Lung (tissue), 17 donors: ENCODE measurements at places on chromosomes 7 and 10. TPM values are rescaled to one million over a fixed set of nuclear protein-coding genes. Genes with fewer than 3 reads are reported as not detected.

- no peak for DNase-seq
Measured at GRCh38 chr10:108562105-108562504, 1361.2 kb downstream of the XPNPEP1 start.

- no peak for DNase-seq
Measured at GRCh38 chr10:127892743-127893142, at the start of gene CLRN3. CLRN3 (minus strand) TSS chr10:127892941; CDS start chr10:127892784, 157 bp downstream.

VAX1 gene
- not detected for total RNA-seq

OPN4 gene
- total RNA-seq: not detected

H2BK1 gene
- 0.52 TPM for total RNA-seq

VSTM4 gene
- total RNA-seq: 49.4 TPM

PTER gene
- total RNA-seq: 12.1 TPM

- no peak for DNase-seq
Measured at GRCh38 chr7:148540041-148540738, 50.4 kb upstream of the C7orf33 start.

DNA sequence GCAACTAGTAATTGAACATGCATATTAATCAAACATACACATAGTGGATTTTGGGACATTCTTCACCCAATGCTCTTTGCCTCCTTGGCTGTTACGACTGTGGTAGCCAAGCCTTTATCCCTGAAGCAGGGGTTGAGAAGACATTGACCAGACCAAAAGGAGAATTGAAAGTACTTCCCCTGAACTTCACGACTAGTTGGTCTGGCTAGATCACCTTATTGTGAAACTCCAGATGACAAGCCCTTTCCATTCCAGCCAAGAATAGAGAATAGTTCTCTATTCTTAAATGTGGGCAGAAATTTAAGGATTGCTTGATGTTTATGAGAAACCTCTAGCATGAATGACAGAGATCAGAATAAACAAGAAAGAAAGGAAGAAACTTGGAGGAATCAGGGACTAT is 97.0 kb downstream of the LRMDA start:
- DNase-seq: no peak

HABP2 gene
- total RNA-seq: 1.3 TPM

DNA sequence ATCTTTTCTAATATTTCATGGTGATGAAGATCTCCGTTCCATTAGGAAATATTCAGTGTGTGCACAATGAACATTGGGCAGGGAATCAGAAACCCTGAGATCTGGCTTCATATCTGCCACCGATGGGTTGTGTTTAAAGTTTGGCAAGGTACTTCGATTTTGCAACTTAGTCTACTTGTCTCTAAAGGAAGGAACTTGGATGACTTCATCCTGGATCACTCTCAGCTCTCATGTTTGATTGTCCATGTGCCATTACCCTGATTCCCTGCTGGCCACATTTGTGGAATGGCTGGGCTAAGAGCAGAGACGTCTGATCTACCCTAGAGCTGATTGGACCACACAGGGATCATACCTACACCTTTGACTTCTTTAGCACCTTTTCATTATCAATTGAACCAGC is 177.0 kb upstream of the KMT2E start:
- DNase-seq: no peak

DNA sequence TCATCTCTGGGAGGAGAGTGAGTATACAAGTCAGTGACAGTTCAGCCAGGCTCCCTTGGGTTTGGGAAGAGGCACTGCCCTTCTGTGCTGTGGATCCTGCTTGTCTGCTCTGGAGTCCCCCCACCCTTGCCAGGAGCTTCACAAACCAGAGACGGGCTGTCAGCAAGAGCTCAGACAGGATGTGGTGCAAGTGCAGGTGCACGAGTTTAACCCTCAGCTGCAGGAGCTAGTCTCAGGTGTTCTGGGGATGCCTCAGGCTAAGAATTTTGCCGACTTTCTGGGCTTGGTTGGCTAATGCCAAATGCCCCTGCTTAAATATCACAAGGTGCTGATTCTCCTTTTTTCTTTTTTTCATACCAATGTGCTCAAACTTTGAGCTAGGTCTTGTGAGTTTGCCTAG is 22.3 kb downstream of the ZNF783 start:
- no peak for DNase-seq

DNA sequence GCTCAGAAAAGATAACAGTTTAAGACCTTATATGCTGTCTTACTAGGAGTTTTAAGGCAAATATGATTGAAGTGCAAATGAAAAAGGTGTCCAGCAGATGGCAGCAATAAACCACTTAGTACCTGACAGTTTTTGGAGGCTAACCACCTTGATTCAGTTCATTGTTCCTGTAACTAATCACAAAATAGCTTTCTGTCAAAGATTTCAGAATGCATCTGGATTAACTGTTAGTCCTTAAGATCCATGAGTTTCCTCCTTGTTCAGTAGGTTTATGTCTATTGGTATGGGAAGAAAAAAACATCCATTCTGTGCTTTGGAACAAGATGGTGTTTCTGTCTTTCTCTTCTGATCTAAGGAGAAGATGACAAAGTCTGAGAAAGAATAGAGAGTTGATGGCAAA is 46.6 kb downstream of the CCSER2 start:
- DNase-seq: no peak

- DNase-seq: no peak
Measured at GRCh38 chr7:70313271-70313670, 715.0 kb downstream of the AUTS2 start.

- no peak for DNase-seq
Measured at GRCh38 chr10:19098803-19099202, 50.2 kb downstream of the MALRD1 start.

GRCh38 chr10:60399328-60399727 is 9.7 kb upstream of the ANK3 start:
- DNase-seq: no peak

- no peak for DNase-seq
Measured at GRCh38 chr10:22259280-22259679, 41.5 kb upstream of the EBLN1 start.

DNA sequence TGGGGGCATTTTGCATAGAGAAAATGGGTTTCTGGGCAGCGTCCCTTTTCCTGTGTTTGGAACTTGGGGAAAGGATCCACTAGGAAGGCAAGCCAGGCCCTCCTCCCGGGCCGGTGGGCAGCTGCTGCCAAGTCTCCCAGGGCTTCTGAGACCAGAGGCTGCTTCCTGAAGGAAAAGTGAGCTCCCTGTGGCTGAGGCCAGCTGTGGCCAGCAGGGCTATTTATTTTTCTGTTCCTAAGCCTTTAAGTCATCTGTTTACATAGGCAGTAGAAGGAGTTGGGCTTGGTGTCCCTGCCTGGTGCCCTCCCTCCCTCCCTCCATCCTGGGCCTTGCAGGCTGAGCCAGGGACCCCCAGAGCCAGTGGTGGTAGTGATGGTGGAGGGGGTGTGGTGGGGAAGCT is 70.5 kb upstream of the COL13A1 start:
- peak; percentile 76 for DNase-seq

GRCh38 chr7:40043164-40043563 is 91.3 kb downstream of the MPLKIP start:
- DNase-seq: no peak

GRCh38 chr10:123574109-123574698 is 92.0 kb upstream of the GPR26 start:
- DNase-seq: no peak

- no peak for DNase-seq
Measured at GRCh38 chr7:86448856-86449255, 194.9 kb upstream of the GRM3 start.

DNA sequence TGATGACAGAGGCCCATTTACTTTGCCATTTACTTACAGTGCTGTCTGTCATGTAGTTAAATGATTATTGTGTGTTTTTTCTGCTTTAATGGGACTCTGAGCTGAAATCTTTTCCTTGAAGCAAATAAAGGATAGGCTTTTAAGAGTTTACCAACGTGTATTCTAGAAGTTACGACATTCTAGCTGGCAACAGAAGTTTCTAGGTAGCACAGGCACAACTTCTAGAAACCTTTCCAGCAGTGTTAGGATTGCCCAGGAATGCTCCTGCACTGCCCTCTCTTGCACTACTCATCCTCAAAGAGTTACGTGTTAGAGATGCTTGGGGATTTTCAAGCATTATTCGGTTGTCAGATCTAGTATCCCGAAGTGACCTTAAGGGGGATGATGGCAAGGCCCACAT is 42.5 kb upstream of the TMEM236 start:
- DNase-seq: no peak

- no peak for DNase-seq
Measured at GRCh38 chr7:34740840-34741239, 82.8 kb downstream of the NPSR1 start.

DNA sequence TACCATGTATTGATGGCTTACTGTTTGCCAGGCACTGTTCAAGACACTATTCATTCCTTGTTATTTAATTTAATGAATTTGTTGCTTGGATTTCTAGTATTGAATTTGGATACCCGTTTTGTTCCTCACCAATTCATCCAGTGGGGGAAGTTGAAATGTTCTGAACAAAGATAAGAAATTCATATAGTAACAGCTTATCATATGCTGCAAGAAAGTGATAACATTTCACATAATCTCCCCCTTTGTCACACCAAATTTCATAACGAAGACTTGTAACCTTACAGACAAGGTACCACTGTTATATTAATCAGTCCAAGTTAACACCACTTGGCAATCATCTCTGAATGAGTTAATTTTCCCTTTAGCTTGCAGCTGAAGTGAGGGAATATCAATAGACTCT is 42.1 kb downstream of the SCIN start:
- DNase-seq: no peak

- DNase-seq: no peak
Measured at GRCh38 chr7:122935620-122936019, 49.4 kb upstream of the CADPS2 start.

NUTM2A gene
- total RNA-seq: 1.5 TPM

DNA sequence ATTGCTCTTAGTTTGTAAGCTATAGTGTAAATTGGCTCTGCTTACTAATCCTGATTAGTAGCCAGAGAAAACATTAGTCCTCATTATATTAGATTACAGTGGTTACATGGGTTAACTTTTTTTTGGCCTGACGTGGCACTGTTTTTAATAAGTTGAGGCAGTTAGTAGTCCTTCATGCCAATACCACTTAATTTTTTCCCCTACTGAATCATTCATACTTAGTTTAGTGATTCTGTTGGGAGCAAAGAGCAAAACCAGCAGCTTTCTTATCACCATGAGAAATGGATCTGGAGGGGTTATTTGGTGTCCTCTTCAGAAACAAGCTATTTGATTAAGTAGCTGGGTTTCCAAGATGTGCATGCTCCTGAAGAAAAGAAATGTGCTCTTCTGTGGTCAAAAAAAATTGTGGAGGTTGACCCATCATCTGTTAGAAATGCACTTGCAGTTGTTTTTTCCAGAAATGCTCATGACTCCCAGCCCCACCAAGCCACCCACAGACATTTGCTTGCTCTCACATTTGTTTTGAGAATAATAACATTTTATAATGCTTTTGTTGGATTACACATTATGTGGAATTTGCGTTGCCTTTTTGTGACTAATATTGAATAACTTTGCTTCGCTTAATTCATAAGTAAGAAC is 258.5 kb downstream of the HDAC9 start:
- no peak for DNase-seq

DNA sequence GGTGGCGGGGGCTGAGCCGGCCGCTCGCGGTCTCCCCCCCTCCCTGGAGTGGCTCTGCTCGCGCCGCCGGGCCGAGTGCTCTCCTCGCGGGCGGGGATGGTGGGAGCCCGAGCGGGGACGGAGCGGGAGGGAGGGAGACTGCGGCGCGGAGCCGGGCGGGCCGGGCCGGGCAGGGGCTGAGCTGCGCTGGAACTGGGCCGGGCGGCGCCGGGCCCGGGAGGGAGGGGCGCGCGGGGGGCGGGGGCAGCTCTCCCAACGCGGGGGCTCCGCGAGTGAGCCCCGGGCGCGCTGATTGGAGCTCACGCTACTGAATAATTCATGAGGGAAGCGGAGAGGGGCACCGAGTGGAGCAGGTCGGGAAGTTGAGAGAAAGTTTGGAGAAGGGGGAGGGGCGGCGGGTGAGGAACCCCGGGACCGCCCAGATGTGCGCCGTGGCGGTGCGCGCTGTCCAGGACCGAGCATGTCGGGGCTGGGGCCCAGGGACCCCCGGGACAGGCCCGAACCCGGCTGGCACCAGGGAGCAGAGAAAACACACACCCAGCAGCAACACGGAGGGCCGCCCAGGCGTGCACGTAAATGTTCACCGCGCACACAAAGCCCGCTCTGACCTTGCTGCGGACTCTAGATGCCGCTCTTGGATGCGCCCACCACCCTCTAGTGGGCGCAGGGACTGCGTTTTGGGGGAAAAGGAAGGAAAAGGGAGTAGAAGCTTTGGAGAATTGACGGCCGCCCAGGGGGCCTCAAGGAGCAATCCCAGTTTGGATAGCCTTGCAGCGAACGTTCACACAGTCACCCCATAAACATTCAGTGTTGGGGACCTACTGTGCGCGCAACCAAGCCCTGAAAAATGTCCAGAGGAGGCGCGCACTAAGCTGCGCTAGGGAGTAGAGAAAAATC is at the start of gene EPHB4:
Gene EPHB4, minus strand, starts transcription at position 194 of the 897 bp plus-strand sequence. CDS start 493 bp downstream, outside the sequence.
- peak; percentile 95 for DNase-seq

MMP21 gene
- 0.21 TPM for total RNA-seq

SFMBT2 gene
- total RNA-seq: 9.6 TPM

- DNase-seq: no peak
Measured at GRCh38 chr7:88339195-88339922, 32.7 kb upstream of the STEAP4 start.

DNA sequence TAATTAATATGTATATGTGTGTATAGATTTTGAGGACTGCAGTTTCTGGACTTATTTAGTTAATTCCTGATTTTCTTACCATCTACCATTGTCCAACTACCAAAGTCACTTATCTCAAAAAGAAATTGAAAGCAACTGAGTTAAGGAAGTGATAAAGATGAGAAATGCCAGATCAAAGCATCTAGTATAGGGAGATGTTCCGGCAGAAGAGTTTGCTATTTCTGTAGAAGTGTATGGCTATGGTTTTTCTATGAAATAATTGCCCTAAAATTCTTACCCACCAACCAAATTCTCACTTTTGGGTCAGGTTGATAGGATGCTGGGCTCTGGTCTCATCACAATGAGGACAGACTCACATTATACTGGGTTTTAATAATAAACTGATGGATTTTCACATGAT is 64.0 kb upstream of the RAB11FIP2 start:
- DNase-seq: no peak

GRCh38 chr10:118720685-118721538 is 33.9 kb downstream of the CACUL1 start:
- DNase-seq: peak; percentile 71

SFTPA1 gene
- total RNA-seq: 8,195 TPM
